Cerebellum (tissue), 4 donors: ENCODE measurements at places on chromosomes 4 and X.

DNA sequence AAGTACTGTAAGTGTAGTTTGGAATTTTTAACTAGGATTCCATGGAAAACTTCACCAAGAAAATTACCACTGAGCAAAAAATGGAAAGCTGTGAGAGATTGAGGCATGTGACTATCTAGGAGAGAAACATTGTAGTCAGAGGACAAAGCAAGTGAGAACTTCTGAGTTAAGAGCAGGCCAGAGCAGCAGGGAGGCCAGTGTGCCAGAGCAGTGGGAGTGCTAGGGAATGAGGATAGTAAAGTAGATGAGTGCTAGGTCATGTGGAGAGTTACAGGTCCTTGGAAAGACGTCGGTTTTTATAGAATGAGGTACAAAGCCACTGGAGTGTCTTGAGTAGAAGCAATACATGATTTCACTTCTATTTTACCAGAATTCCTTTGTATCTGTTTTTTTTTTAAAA lies 52.7 kb upstream of the FAT4 start:
- no peak for DNase-seq

DNA sequence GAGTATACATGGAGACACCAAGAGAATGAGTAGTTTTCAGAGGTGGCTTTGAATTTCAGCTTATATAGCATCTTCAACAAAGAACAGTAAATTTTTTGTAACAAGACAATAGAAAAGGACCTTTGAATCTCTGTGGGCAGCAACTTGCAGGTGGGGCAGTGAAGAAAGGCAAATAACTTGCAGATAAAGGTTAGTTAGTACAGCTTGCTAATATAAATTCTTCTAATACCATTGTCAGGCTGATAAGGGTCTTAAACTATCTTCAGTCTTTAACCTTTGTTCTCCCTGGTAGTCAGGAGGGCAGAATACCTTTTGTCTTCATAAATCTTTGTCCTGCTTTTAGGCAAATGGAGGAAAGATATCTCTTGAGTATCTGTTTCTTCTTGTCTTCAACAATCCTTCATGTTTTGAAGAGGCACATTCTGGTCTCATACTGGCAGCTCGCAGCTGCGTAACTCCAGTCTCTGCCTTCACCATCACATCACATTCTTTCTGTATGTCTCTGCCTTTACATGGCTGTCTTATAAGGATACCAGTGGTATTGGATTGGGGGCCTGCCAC lies 16.0 kb downstream of the ANXA3 start:
- DNase-seq = no peak

- no peak for DNase-seq
Measured at GRCh38 chr4:152217896-152218295, 318.0 kb downstream of the FBXW7 start.

DNA sequence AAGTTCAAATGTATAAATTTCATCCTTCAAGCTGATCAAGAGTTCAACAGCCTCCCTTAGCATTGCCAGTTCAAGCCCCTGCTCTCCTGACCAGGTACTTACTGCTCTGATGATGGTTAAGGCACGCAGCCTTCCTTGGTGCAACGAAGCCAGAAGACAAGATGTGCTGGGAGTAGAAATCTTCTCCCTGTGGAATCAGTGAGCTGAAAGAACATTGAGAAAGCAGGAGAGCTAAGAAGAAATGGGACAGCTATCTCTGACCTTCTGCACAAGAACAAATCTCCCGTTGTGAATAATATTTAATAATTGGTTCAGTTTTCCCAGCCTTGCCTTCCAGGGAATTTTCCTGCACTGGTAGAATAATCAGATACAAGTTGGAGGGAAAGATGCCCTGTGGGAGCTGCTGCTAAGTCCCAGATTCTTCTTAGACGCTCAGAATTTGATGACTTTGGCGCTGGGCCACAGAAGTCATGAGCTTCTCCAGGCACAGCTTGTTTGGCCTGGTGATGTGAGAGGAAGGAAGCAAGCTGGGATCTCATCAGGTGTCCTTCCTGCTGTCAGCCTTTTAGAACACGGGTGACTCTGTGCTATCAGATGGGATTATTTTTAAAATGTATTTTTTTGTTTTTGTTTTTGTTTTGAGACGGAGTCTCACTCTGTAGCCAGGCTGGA lies 77.8 kb downstream of the CD38 start:
- peak; percentile 16 for DNase-seq

DNA sequence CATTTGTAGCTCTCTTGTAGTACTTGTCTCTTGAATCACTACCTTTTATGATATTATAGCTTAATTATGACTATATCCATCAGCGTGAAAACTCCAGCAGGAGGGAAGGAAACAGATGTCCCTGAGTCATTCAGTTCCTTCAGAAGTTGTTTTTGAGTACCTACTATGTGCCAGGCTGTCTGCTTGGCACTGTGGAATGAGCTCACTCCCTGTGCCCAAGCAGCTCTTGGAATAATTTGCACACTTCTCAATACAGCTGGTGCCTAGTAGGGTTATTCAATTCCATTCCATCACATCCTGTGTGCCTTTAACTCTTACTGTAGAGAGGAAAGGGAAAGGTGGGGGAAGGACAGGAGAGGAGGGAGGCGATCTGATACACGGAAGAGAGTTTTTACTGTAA lies 77.1 kb downstream of the NFKB1 start:
- no peak for DNase-seq

- DNase-seq = no peak
Measured at GRCh38 chr4:110781944-110782343, 159.1 kb upstream of the PITX2 start.

- no peak for DNase-seq
Measured at GRCh38 chr4:75686346-75686745, 13.1 kb upstream of the G3BP2 start.

DNA sequence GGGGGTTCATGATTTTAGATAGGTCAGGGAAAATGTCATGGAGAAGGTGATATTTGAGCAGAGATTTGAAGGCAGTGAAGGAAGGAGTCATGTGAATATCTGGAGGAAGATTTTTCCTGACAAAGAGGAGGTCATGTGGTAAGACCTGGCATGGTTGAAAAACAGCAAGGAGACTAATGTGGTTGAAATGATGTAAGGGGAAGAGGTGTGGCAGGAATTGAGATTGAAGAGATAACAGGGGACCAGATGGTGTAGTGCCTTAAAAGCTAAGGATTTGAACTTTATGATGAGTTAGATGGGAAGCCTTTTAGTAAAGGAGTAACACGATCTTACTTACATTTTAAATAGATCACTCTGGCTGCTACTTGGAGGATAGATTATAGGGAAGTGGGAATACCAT lies 210.9 kb downstream of the RTL9 start:
- no peak for DNase-seq

- DNase-seq = peak; percentile 96
Measured at GRCh38 chr4:5893004-5893580, at the start of gene CRMP1. Gene CRMP1, minus strand, starts transcription at chr4:5893086. Its CDS starts 117 bp downstream, at chr4:5892969.

GRCh38 chrX:108163333-108164082 lies 71.9 kb downstream of the ATG4A start:
- DNase-seq = no peak

DNA sequence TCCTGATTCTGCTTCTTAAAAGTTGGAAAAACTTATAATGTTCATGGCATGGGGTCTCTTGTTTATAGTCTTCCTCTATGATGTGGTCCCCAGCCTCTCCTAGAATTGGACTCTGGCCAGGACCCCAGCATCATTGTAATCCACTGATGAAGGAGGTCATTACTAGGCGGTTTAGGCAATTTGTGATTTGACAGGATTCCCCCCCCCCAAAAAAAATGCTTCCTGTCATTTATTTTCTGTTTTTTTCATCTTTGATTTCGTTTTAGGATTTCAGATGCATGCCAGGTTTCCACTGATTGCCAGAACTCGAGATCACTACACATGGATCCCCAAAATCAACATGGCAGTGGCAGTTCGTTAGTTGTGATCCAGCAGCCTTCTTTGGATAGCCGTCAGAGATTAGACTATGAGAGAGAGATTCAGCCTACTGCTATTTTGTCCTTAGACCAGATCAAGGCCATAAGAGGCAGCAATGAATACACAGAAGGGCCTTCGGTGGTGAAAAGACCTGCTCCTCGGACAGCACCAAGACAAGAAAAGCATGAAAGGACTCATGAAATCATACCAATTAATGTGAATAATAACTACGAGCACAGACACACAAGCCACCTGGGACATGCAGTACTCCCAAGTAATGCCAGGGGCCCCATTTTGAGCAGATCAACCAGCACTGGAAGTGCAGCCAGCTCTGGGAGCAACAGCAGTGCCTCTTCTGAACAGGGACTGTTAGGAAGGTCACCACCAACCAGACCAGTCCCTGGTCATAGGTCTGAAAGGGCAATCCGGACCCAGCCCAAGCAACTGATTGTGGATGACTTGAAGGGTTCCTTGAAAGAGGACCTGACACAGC lies 4.9 kb downstream of the SPRY1 start:
- DNase-seq = no peak

DNA sequence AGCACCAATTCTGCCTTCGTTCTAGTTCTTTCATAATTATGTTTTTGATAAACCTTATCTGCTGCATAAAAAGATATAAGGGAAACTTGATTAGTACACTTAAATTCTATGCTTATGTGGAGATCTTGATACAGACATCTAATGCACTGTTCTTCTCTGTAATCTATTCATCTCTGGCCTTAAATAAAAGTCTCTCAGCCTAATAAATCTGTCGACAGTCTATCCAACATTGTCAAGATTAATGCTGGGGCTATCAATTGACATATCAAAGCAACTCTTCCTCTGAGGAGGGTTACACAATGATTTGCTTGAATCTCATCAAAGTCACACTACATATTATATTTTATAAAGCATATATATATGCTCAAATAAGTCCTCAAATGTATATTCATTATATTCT lies 545.5 kb downstream of the SPOCK3 start:
- no peak for DNase-seq

DNA sequence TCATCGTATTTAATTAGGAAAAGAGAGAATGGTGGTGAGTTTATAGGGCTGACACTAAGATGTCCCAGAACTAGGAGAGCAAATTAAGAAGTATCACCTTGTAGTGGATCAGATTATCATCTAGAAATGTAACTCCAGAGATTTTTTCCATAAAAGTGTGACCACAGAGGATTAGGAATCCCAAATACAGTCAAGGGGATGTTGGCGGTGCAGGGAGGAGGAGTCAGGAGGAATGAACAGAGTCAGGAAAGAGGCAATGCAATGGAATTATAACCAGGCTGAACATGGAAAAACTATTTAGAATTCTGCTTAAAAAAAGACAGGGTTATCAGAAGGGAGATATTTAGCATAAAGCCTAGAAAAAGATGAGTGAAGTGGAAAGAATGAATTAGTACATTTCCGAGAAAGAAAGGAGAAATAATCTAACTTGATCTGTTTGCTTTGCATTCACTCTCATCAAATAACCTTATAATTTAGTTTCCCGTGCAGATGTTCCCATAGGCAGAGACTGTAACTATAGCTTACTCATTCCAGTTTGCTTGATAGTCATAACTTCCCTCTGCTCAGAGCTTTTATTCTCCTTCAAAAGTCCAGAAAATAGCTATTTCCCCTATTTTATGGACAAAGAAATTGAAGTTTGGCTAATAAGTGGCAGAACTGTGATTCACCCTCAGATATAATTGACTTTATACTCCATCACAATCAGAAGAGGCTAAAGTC lies 56.4 kb downstream of the SCFD2 start:
- no peak for DNase-seq

DNA sequence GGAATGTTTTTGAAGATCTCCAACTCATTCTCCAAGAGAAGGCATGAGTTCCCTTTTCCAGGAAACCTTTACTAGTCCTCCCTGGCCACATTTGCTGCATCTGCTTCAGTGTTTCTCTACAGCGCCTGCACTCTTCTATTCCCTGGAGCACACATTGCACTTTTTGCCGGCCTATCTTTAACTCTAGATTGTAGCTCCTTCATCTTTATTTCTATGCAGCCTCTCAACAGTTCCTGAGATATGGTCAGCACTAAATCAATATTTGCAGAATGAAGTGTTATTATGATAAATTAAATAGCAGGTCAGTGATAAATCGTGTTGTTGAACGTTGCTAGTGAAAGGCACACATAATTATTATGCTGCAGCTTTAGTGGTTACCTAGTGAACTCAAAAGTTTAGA lies 88.3 kb downstream of the VCX3A start:
- DNase-seq = no peak

- DNase-seq = no peak
Measured at GRCh38 chr4:103885152-103885551, 165.4 kb upstream of the TACR3 start.
